ENCODE measurements at places on chromosomes 16 and 17.

GRCh38 chr16:88596483-88596882 is 26.3 kb downstream of the ZC3H18 start:
- DNase-seq = no peak

GRCh38 chr17:40139566-40140058 is 725 bp upstream of the CASC3 start:
- no peak for DNase-seq

- DNase-seq = no peak
These were observed 88.0 kb downstream of the CACNG1 start for GRCh38 chr17:67132366-67132765.

DNA sequence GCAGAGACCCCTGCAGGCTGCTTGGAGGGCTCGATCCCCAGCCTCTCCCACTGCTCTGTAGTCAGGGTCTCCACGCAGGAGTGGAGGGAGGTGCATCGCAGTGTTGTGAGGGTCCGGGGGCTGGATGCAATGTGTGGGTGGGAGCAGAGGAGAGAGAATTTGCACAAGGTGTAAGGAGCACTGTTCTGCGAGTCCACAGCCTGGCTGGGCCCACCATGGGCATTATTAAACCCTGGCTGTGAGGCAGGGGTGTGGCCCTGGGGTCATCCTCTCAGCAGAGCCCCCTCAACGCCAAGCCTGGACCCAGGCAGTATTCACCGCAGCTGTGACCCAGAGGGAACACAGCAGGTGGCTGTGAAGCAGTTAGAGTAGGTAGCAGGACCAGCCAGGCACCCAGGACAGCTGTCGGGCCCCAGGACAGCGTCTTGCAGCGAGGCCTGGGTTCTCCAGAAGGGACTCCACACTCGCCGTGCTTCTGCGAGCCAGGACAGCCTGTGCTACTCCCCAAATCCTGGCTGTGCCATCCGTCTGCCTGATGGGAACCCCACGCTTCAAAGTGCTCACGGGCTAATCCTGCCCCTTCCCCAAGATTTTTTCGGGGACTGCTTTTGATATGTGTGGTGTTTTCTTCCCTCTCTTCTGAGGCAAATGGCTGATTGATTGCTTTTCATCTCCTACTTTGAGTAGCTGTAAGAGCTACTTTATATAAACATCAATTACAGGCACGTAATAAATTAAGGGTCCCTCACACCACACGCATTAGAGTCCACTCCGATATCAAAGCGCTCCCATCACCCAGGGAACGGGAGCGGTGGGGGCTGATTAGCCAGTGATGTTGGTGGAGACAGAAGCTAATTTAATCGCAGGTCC is 100.9 kb upstream of the GSE1 start:
- DNase-seq = no peak

- DNase-seq = no peak
These were observed 4.5 kb downstream of the NBR1 start for GRCh38 chr17:43175213-43176118.

DNA sequence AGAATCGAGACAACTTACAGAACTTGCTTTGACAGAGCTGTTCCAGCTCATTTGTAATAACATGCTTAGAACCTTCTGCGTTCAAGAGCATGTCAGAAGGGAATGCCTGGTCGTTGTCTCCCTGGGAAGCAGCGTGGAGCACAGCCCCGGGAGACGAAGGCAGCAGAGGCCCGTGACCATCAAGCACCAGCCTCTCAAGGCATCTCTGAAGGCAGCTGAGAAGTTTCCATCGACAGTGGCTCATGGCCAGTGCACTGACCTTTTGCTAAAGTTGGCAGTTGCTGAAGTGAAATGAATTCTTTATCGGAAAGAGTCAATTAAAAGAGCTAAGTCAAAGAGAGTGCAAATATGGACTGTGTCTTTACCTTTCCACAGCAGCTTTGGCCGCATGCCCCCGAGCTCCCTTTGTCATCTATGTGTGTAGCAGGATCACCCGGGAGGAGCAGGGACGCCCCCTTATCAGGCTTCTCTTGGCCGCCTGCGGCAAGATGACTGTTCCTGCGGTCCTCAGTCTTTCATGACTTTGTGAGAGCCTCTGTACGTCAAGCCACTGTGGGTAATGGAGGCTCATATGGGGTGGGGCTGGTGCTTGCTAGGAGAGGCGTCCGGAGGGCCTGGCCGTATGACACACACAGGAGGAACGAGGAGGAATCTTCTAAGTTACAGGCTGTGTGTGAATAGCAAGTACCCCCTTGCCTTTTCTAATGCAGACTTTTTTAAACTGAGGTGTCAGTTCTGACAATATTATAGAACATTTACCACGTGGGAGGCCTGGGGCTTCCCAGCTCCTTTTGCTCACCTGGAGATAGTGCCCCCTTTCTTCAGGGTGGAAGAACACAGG is 54.2 kb downstream of the LDHD start:
- DNase-seq = no peak

DNA sequence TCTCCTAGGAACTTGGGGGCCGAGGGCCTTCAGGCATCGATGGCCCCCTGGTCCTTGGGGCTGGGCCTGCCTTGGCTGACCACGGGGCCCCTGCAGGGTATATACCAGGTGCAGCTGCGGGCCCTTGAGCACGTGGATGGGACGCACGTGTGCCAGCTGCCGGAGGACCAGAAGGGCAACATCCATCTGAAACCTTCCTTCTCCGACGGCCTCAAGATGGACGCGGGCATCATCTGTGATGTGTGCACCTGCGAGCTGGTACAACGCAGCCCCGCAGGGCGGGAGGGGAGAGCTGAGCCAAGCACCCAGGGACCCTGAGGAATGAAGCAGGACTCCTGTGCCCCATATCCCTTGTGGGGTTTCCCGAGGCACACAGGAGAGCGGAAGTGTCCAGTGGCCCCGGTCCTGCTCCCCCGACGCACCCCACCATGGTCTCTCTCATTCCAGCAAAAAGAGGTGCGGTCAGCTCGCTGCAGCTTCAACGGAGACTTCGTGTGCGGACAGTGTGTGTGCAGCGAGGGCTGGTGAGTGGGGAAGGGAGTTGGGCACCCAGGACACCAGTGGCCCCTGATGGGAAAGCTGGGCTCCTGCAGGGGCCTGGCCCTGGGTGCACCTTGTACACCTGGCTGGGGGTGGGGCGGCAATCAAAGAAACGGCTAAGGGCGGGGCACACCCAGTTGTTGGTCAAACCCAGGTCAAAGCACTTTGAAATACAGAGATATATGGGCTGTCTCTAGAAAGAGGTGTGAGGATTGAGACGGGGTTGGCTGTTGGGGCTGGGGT is 10.6 kb downstream of the ITGB4 start:
- no peak for DNase-seq

DNA sequence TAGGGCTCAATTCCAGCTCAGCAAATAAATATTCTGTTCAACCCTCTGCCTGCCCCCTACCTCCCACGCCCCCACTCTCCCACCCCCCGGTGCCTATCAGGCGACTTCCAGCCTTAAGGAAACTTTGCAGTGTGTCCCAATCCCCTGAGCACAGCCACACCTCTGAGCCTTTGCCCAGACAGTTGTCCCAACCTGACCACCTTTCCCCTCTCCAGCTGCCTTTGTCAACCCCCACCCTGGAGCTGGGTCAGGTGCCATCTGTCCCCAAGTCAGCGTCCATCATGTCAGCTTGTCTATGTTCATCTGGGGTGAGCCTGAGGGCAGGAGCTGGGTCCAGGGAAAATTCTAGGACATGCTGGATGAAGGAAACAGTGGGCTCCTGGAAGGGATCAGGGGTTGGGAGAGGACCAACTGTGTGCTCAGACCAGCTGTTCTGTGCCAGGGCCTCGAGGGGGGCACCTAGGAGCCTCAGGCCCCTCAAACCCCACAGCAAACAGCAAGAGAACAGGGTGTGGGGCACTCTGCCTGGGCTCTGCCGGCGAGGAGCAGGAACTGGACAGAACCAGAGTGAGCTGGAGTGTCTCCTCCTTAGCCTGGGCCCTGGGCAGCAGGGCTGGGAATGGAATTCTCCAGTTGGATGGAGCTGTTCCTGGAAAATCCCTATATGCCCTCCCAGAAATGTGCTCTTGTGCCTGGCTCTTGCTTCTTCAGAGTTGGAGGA is 17.8 kb downstream of the CDH16 start:
- DNase-seq = no peak

GRCh38 chr16:22805326-22805725 is 8.6 kb upstream of the HS3ST2 start:
- no peak for DNase-seq

DNA sequence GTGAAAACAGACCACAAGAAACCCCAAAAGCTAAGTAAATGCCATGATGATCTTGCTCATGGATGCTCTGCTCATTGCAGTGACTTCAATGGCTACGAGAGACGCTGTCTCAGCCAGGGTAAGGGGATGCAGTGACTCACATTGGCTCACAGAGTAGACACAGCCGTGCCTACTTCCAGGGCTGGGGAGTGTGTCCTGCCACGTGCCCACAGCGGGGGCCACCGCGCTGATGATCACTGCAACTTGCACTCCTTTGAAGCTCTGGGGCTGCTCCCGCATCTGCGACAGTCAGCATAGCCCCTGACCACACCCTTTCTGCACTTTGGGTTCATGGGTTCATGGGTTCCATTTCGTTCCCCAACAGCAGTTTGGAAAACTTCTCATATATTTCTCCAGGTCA is 231.4 kb upstream of the RPL38 start:
- no peak for DNase-seq
